ENCODE measurements at places on chromosomes 4 and X. TPM values are rescaled to one million over a fixed set of nuclear protein-coding genes. Genes with fewer than 3 reads are reported as not detected.

- H3K4me1 ChIP-seq = no peaks in the 10 kb centered on the region
- no peak for DNase-seq
- no peaks in the 10 kb centered on the region for H3K27me3 ChIP-seq
- no peaks in the 10 kb centered on the region for H3K36me3 ChIP-seq
These were observed 52.0 kb downstream of the EDNRA start for GRCh38 chr4:147532896-147533295.

PDCL2 gene
- not detected for total RNA-seq

DNA sequence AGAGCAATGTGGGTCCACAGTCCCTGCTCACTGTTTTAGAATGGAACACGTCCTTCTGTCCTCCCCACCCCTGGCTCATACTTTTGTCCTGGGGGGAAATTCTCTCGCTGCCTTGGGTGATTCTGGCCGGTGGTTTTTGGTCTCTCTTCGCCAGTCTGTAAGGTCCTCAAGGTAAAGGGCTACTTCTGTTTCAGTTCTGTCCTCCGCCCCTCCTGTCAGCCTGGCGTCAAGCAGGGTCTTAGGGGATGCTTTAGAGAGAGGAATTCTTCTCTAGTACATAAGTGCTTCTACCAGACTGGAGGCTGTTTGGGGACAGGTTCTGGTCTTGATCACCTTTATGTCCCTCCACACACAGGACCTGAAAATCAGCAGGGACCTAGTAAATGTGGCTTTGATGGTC, 617 bp upstream of the MRFAP1L1 start:
- DNase-seq = no peak
- peak overlapping the region; percentile 72 for H3K27ac ChIP-seq
- peaks cover 2% of the 10 kb centered on the region for H3K36me3 ChIP-seq
- H3K4me1 ChIP-seq = peaks cover 40% of the 10 kb centered on the region

GRCh38 chr4:170691168-170691567, 601.4 kb upstream of the AADAT start:
- no peaks in the 10 kb centered on the region for H3K27me3 ChIP-seq
- no peak overlapping the region for H3K27ac ChIP-seq
- no peak overlapping the region for H3K4me3 ChIP-seq

RTL3 gene
- not detected for total RNA-seq

DCX gene
- not detected for total RNA-seq

GATB gene
- total RNA-seq = 19.2 TPM

CORIN gene
- total RNA-seq = 0.25 TPM

GRCh38 chrX:68991691-68992345, 163.0 kb downstream of the EFNB1 start:
- H3K4me1 ChIP-seq = no peaks in the 10 kb centered on the region
- H3K36me3 ChIP-seq = no peaks in the 10 kb centered on the region
- H3K27me3 ChIP-seq = no peaks in the 10 kb centered on the region
- H3K27ac ChIP-seq = no peak overlapping the region
- H3K4me3 ChIP-seq = no peak overlapping the region

GRCh38 chrX:96770315-96770714, 85.7 kb downstream of the DIAPH2 start:
- DNase-seq = peak; percentile 18
- no peaks in the 10 kb centered on the region for H3K4me1 ChIP-seq
- H3K27ac ChIP-seq = no peak overlapping the region
- H3K4me3 ChIP-seq = no peak overlapping the region

GRCh38 chrX:87616371-87616770, 98.8 kb downstream of the KLHL4 start:
- no peaks in the 10 kb centered on the region for H3K27me3 ChIP-seq
- no peak for DNase-seq
- no peaks in the 10 kb centered on the region for H3K36me3 ChIP-seq
- no peaks in the 10 kb centered on the region for H3K4me1 ChIP-seq
- no peak overlapping the region for H3K4me3 ChIP-seq

CLDN22 gene
- total RNA-seq = not detected

DNA sequence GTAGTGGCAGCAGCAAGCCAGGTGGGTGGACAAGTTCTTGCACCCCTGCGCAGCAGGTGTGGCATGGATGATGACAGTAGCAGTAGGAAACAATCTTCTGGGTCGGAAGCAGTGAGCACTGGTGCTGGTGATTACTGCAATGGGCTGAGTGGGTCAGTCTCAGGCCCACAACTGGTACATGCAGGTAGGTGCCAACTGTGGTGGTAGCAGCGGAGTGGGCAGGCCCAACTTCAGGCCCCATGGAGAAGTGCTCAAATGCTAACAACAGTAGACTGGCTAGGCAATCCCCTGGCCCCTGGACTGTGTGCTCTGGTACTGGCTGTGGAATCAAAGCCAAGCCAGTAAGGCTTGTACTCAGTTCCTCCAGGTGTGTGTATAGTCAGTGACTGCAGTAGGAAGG, 413.7 kb downstream of the PDGFC start:
- DNase-seq = no peak
- no peak overlapping the region for H3K27ac ChIP-seq
- no peaks in the 10 kb centered on the region for H3K36me3 ChIP-seq

FAM184B gene
- total RNA-seq = not detected

PRRG1 gene
- not detected for total RNA-seq

GRCh38 chr4:24956091-24956490, 43.2 kb upstream of the CCDC149 start:
- H3K27me3 ChIP-seq = no peaks in the 10 kb centered on the region
- no peak for DNase-seq
- no peak overlapping the region for H3K4me3 ChIP-seq
- H3K36me3 ChIP-seq = no peaks in the 10 kb centered on the region

GRCh38 chr4:137083571-137084135, 448.6 kb downstream of the PCDH18 start:
- no peak overlapping the region for H3K4me3 ChIP-seq
- no peaks in the 10 kb centered on the region for H3K4me1 ChIP-seq
- no peaks in the 10 kb centered on the region for H3K27me3 ChIP-seq
- H3K36me3 ChIP-seq = no peaks in the 10 kb centered on the region
- no peak for DNase-seq

GRCh38 chrX:45847961-45848360, 647.3 kb upstream of the DIPK2B start:
- DNase-seq = no peak
- no peaks in the 10 kb centered on the region for H3K36me3 ChIP-seq
- H3K27ac ChIP-seq = no peak overlapping the region
- H3K27me3 ChIP-seq = peaks cover 3% of the 10 kb centered on the region
- no peak overlapping the region for H3K4me3 ChIP-seq

DNA sequence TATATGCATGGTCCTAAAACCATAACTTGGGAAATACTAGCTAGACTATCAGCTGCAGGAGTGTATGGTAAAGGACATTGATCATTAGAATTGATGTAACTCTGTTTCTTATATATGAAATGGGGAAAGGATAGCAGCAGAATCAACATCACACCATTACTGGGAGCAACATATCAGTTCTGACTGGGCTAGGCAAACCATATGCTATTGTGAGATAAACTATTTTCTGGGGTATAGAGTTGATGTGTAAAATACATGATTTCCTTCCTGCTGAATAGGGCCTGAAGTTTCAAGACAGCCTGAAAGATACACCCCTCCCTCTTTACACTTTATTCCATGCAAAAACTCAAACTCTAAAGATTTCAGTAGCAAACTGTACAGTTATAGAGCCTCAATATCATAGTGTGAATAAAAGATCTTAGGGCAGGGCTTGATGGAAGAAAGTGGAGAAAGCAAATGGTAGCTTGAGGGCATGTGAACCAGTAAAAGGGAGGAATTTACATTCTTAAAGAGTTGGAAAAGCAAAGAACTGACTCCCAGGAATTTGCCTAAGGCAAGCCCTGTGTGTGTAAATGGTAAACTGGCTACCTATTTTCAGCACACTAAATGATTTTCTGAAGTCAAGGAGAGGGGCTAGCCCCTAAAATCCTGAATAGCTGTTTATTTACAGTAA, 404.1 kb downstream of the MAPK10 start:
- no peaks in the 10 kb centered on the region for H3K36me3 ChIP-seq
- H3K27me3 ChIP-seq = no peaks in the 10 kb centered on the region

GRCh38 chrX:39196192-39197102, 395.2 kb downstream of the MID1IP1 start:
- H3K4me1 ChIP-seq = peaks cover 23% of the 10 kb centered on the region
- H3K27ac ChIP-seq = no peak overlapping the region

DNA sequence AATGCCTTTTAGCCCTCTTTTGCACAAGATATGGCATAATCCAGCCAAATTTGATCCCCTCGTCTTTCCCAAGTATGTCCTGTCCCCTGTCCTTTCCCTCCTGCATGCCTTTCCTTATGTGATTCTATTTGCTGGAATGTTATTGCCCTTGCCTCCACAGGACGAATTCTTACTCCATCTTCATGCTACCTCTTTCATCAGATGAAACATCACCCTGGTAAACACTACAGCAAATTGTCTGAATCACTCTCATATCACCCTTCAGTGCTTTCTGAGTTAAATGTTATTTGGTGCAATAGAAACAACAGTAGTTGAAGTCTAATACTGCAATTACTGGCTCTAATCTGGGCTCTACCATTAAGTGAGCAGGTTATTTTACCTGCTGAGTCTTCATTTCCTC, 52.2 kb upstream of the FAT1 start:
- H3K27ac ChIP-seq = no peak overlapping the region

CXCL6 gene
- total RNA-seq = not detected

GLRA2 gene
- total RNA-seq = not detected

GRCh38 chrX:138011468-138011867, 445.5 kb downstream of the ZIC3 start:
- H3K27ac ChIP-seq = no peak overlapping the region
- H3K36me3 ChIP-seq = no peaks in the 10 kb centered on the region
- DNase-seq = no peak
- H3K27me3 ChIP-seq = no peaks in the 10 kb centered on the region
- H3K4me1 ChIP-seq = no peaks in the 10 kb centered on the region

GABRG1 gene
- total RNA-seq = not detected

BEX5 gene
- total RNA-seq = 0.91 TPM

- H3K4me3 ChIP-seq = no peak overlapping the region
- peaks cover 1% of the 10 kb centered on the region for H3K36me3 ChIP-seq
- no peak overlapping the region for H3K27ac ChIP-seq
- DNase-seq = no peak
- H3K27me3 ChIP-seq = no peaks in the 10 kb centered on the region
These were observed 14.4 kb downstream of the MCUB start for GRCh38 chr4:109574443-109574850.

- no peaks in the 10 kb centered on the region for H3K36me3 ChIP-seq
- peak; percentile 25 for DNase-seq
- H3K4me3 ChIP-seq = peak overlapping the region; percentile 53
These were observed 792 bp downstream of the PPP1R3F start for GRCh38 chrX:49270249-49270921.

DNA sequence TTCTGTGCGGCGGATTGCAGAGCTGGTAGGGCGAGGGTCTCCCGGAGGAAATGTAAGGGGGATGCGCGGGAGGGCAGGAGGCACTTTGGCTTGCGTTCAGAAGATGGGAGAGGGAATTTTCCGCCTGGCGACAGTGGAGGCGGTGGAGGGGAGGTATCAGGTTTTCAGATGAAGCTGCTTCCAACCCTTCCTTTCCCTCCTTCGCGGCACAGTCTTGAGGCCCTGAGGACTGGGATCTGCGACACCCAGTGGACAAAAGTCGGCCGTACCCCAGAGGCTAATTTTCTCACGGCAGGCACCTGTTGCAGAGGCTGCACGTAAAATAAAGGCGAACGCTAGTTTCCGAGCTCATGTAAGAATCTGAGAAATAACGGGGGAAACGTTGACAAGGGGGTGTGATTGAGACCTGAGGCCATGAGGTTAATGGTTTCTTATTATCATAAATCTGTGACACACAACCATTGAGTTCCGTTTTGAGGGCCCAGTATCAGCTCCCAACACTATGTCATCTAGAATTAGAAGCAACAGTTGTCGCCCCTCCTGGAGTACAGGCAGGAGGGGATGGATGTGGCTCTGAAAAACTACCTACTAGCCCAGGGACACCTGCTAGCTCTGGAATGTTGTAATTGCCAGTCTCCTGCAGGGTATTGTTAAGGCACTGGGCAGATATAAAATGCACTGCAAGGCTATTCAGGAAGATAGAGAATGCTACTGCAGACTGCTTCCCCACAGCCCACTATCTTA, 1.1 kb downstream of the ZCCHC18 start:
- DNase-seq = peak; percentile 65
- H3K4me1 ChIP-seq = peaks cover 29% of the 10 kb centered on the region
- peak overlapping the region; percentile 51 for H3K4me3 ChIP-seq
- no peaks in the 10 kb centered on the region for H3K36me3 ChIP-seq

LDB2 gene
- total RNA-seq = not detected

DNA sequence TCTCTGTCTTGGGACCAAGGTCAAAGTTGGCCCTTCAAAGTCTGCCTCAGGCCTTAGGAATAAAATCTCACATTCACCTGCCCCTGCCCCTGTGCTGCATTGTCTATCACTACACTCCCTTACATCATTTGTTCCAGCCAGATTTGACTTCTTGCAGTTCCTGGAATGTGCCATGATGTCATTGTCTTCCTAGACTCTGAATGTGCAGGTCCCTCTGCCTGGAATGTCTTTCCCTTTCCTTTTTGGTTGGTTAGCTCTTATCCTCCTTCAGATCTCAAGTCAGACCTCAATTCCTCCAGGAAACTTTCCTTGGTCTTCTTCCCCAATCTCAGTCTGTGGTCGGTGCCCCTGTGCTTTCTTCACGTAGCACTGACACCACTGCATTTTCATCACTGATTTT, 67.7 kb upstream of the EFNB1 start:
- no peaks in the 10 kb centered on the region for H3K4me1 ChIP-seq
- H3K27me3 ChIP-seq = no peaks in the 10 kb centered on the region
- H3K4me3 ChIP-seq = no peak overlapping the region

- H3K4me3 ChIP-seq = peak overlapping the region; percentile 34
- H3K27ac ChIP-seq = peak overlapping the region; percentile 86
- no peaks in the 10 kb centered on the region for H3K27me3 ChIP-seq
- no peak for DNase-seq
- H3K4me1 ChIP-seq = peaks cover 14% of the 10 kb centered on the region
- no peaks in the 10 kb centered on the region for H3K36me3 ChIP-seq
These were observed 160 bp downstream of the LCORL start for GRCh38 chr4:18021470-18021719.

DNA sequence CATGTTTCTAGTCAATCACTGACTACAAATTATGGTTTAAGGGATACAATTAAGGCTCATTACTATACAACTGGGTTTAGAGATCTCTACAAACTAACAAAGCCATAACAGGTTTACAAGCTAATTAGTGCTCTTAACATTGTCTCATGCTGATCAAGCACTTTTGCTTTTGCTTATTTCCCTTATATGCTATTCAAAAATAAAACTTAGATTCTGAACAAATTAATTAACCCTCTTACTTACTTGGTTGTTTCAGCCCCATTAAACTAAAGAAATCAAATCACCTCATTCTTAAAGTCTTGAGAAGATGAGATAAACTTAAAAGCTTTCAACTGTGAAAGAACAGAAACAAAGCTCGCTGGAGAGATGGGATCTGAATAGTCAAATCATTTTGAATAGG, 2024.5 kb upstream of the ADGRL3 start:
- H3K27ac ChIP-seq = no peak overlapping the region
- no peaks in the 10 kb centered on the region for H3K27me3 ChIP-seq
- H3K4me1 ChIP-seq = no peaks in the 10 kb centered on the region
- no peaks in the 10 kb centered on the region for H3K36me3 ChIP-seq
- DNase-seq = no peak
- no peak overlapping the region for H3K4me3 ChIP-seq

AR gene
- total RNA-seq = not detected

Data from B cell (primary cell).